ENCODE measurements at places on chromosomes 6 and 20.
A peak's percentile ranks its signal among the peaks of the same experiment; 100 is the strongest.

DNA sequence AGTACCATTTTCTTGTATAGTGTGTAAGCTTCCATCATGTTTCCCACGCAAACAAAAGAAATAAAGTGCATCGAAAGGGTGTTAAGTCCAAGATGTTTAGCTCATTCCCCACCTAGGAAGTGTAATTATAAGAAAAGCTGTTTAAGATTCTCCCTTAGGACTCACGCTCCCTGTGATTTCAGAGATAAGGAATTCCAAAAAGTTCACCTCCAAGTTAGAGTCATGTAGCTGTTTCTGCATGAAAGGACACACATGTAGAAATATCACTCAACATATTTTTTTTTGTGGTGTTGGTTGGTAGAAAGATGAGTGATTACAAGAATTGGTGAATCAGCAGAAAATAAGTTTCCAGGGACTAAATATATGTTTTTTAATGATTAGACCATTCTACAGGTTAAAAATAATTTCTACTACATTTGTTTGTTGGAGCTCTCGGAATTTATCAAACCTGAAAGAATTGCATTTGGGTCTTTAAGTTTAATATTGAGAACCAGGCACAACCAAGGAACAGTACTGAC is 10.4 kb downstream of the OPN5 start:
- DNase-seq = no peak

GRCh38 chr6:145891565-145891964 is 72.6 kb downstream of the SHPRH start:
- DNase-seq = no peak

GRCh38 chr20:3661060-3661813 is 2.0 kb downstream of the GFRA4 start:
- no peak for DNase-seq

GRCh38 chr6:5261545-5262109 is 314 bp downstream of the FARS2 start:
- no peak for DNase-seq

DNA sequence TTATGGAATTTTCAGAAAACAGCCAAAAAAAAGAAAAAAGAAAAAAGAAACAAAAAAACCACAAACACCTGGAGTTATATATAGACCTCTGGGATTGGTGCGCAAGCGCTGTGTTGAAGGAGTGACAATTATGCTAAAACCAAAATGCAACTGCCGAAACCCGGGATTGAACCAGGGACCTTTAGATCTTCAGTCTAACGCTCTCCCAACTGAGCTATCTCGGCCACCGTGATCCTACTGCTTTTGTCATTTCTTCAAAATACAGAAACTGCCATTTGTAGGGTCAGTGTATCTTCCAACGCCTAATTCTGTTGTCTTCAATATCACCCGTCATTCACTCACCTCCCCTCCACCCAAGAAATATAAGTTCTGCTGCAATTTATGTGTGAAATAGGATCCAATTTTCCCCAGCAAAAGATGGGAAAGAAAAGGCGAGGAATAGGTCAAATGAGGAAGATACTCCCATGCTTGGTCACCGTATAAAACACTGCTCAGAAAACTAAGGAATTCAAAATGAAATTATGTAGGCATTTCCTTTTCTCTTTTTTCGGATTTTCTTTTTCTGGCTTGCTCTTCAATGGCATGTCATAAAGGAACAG is 116.0 kb downstream of the TRIM27 start:
- DNase-seq = no peak

GRCh38 chr6:41600499-41601247 is 37.6 kb upstream of the MDFI start:
- DNase-seq = no peak

DNA sequence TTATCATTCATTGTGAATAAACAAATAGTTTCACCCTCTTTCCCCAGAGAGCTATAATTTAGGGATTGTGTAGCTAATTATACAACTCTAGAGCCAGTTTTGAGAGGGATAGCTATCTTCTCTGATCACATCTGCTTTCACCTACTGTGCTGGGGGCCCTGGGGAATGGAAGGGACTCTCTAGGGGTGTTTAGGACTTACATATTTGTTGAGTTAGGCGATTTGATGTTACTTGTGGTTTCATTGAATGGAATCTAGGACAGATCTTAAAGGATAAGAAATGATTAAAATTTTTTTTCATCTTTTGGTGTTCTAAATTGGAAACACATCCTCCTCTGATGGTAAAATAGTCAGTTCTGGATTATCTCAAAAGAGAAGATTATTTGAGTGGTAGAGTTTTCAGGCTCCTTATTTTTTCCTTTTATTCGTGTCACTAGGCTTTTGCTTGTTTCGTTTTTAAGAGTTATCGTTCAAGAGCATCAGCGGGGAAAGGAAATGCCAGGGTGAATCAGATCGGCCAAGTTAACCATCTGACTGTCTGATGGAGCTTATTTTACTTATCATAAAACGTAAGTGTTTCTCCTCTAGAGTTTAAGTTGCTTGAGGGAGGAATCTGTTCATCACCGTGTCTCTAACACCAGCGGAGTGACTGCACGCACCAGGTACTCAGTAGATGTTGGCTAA is 236.7 kb downstream of the FARS2 start:
- DNase-seq = no peak

GRCh38 chr6:148878683-148879082 is 131.9 kb downstream of the UST start:
- no peak for DNase-seq

DNA sequence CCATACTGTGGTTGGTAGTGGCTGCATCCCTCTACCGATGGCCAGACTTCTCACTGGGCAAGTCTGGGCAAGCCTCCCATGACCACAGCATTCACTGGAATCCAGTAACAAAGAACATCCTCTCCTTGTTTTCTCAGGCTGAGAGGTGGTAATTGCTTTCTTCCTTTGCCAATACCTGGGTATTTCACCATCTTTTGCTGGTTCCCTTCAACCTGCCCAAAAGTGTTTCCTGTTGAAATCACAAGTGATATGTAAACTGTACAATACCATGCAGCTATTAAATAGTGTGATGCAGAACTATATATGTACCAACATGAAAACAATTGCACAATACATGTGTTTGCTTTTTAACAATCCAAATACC is at the start of gene PTCHD4:
Gene PTCHD4 (minus strand): TSS at position 55 of the 364 bp plus-strand sequence. CDS start 42,240 bp downstream, outside the sequence.
- no peak for DNase-seq

GRCh38 chr6:1596088-1596852 is 13.4 kb upstream of the FOXC1 start:
- peak; percentile 33 for DNase-seq

DNA sequence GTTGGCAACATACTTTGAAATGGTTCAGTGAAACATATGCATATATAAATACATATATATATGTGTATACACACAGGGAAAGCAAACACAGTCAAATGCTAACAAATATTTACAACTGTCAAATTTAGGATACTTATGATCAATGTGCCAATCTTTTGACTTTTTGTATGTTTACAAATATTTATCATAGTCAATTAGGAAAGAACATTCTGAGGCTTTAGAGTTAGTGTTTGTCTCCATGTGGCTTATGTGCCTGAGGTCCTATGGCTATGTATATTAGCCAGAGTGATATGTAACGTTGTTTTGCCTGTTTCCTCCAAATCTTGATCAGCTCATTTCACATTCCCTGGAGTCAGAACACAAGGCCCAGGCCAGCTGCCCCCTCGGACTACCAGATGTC is 126.5 kb upstream of the MAN1A1 start:
- DNase-seq = no peak

- DNase-seq = no peak
Observed at GRCh38 chr6:71602385-71603007, 283.9 kb upstream of the RIMS1 start.

GRCh38 chr6:169898788-169899480 is 147.5 kb downstream of the ERMARD start:
- DNase-seq = no peak

DNA sequence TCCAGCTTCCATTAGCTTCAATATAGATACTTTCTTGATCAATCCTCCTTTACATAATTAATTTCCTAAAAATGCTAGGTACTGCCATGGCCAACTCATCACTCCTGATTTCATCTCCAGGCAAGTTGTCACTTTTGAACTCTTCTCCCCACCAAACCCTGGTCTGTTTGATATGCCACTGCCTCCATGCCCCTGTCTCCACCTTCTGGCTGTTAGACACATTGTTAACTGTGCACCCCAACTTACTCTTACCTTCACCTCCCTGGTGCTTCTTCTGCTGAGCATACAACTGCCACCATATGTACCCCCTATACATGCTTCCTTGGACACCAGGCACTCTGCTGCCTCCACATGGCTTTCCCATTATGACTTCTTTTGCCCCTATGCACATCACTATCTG is 21.9 kb upstream of the AIG1 start:
- DNase-seq = no peak

GRCh38 chr6:158867381-158868121 is 48.4 kb upstream of the EZR start:
- peak; percentile 6 for DNase-seq

DNA sequence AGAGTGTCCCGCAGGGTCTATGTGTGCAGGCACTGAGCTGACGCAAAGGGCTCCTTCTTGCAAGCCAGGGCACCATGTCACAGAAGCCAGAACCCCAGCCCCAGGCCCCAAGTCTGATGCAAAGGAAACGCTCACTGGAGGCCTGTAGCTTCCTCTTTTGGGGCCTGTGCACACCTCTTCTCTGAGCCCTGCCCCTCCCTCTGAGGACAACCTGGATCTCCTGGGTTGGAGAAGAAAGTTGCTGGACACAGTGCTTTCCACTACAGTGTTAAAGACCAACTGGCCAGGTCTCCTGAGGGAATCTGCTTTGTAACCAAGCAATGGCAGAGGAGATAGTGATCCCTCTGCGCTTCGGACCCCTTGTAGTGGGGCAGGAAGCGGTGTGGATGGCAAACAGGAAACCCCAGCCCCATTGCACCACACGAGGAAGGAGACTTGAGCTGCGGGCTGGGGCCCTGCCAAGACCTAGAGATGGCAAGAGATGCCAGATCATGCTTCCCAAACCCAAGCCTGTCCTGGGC is 90.0 kb downstream of the PRND start:
- no peak for DNase-seq

- peak; percentile 94 for DNase-seq
Observed at GRCh38 chr6:157989541-157990289, 8.1 kb downstream of the SYNJ2 start.
